ENCODE measurements at places on chromosomes 7 and 10. TPM values are rescaled to one million over a fixed set of nuclear protein-coding genes. Genes with fewer than 3 reads are reported as not detected.

- DNase-seq = no peak
Measured at GRCh38 chr10:61020420-61021158, 76.6 kb upstream of the RHOBTB1 start.

DNA sequence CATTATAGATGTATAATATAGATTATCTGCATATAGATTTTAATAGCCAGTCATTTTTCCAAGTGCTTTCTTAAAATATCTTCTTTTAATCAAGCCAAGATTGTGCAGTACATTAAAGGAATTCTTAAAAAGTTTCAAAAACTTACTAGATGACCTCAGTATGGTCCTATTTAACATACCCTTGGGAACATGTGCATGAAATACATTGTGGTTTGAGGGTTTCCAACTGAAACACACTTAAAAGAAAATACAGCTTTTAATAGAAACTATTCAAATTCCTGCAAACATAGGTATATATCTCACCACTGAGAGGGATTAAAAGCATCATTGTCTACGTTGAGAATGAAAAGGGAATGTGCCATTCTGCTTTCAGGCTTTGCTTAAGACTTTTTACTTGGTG lies 364.9 kb downstream of the SUGCT start:
- no peak for DNase-seq

DNA sequence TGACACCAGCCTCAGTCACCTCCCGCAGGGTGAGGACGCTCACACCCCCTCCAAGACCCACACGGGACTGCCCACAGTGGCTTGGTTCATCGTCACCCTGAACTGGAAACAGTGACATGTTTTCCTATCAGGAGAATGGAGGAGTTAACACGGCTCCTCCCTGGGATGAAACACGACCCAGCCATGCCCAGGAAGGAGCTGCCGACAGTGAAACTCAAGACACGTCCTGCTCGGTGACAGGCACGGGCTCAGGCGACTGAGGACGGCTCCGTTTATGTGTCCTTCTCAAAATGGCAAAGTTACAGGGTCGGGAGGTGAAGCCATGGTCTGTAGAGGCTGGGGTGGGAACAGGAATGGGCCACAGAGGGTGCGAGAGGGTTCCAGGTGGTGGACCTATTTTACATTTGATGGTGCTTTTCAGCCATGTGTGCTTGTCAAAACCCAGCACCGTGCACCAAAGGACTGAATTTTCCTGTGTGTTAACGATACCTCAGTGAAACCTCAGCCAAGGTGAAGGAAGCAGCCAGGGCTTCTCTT lies 272.4 kb downstream of the ADARB2 start:
- DNase-seq = no peak

GRCh38 chr10:76211691-76212090 lies 780.3 kb downstream of the LRMDA start:
- no peak for DNase-seq

DNA sequence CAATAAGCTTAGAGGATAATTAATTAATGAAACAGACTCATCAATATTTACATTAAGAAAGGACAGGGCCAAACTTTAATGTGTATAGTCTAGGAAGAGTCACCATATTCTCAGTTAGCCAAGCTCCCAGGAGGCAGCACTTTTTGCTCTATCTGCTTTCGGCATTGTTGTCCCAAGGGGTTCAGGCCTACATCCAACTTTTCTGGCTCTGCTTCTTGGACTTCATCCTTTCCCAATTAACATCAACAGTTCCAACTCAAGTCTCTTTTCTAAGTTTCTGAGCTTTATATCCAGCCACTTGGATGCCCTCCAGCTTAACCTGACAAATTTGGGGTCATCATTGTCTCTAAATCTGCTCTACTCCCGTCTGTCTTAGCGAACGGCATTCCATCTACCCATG lies 42.8 kb downstream of the GLI3 start:
- no peak for DNase-seq

- DNase-seq = no peak
Measured at GRCh38 chr7:25391961-25392587, 163.8 kb upstream of the NPVF start.

Gene BAIAP2L1
- 2.3 TPM for total RNA-seq

GRCh38 chr10:22588462-22588861 lies 125.9 kb downstream of the PIP4K2A start:
- DNase-seq = no peak

GRCh38 chr10:9096288-9096687 lies 1041.8 kb downstream of the GATA3 start:
- DNase-seq = peak; percentile 55

- no peak for DNase-seq
Measured at GRCh38 chr7:90411510-90411909, 8.2 kb downstream of the CLDN12 start.

Gene FBXO24
- total RNA-seq = 1.4 TPM

Gene ZRANB1
- 9.5 TPM for total RNA-seq

Gene OR2A12
- total RNA-seq = not detected

Gene GTF2IRD1
- total RNA-seq = 1.2 TPM

DNA sequence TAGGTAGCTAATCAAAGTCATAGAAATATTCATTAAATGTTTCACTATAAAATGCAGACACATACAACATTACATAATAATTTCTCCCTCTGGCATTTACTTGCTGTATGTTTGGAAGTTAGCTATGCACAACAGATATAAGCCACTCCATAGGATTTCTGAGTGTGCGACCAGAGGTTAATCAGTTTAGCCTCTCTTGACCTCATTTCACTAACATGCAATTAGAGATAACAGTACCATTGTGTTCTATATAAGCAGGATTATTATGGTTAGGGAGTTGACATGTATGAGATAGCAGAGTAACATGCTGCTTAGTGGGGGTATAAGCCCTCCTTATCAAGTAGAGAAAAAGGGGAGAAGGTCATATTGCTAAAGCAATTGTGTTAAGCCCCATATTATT lies 26.4 kb downstream of the GLUD1 start:
- no peak for DNase-seq

DNA sequence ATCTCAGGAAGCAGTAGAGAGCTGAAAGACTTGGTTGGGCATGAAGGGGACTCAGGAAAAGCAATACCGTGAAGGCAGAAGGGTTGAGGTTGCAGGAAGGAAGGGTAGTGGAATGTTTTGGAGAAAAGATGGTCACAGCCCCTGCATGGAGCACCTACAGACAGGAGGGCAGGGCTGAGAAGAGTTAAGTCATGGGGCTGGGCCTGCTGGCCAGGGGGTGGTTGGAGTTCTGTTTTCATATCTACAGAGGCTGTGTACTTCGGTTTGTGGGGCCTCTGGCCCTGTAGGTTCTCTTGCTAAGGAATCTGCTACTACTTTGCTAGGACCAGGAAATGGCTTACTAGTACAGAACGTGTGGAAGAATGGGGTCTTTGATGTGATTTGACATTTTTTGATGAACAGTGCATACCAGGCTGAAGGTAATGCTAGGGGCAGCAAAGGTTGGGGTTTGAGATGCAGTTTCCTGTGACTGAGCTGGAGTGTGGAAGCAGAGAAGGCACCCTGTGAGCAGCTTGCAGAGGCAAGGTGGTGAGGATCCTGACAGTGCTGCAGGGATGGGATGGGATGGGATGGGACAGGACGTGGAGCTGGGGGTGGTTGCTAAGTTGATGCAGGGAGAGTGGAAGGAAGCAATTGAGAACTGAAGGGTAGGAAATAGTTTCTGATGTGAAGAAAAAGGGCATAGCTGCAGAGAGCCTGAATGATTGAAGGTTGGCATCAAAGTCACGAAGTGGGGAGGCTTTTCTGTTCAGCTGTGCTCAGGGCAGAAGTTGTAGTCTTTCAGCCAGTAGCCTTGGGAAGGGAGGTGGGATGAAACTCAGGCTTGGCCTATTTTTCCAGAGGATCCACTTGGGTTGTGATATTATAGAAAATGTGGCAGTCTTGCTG lies 7.8 kb downstream of the RPS24 start:
- no peak for DNase-seq

GRCh38 chr7:24609570-24609969 lies 36.3 kb downstream of the PALS2 start:
- DNase-seq = no peak

- no peak for DNase-seq
Measured at GRCh38 chr10:7945034-7945433, 109.5 kb upstream of the GATA3 start.

Gene ZPBP
- not detected for total RNA-seq

GRCh38 chr7:135381369-135381768 lies 128.5 kb downstream of the CNOT4 start:
- DNase-seq = no peak

DNA sequence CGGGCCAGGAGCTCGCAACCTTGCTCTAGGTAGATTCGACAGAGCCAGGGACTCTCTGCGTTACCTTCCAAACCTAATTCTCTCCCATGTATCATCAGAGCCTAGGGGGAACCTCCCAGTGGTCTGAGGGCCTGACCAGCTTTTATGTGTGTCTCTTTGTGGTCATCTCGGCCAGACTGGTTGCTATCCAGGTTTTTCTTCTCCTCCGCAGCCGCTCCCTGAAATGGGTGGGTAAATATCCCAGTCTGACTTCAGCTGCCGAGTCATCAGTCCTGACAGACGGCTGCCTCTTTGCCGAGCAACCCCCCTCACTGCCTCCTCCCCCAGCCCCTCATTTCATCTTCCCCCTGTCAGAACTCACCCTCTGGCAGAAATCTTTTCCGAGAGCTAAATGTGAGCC lies 578.1 kb downstream of the LRMDA start:
- DNase-seq = no peak

Gene TCERG1L
- not detected for total RNA-seq

Gene STEAP1B
- total RNA-seq = not detected

Gene ACBD7
- total RNA-seq = 1.6 TPM

DNA sequence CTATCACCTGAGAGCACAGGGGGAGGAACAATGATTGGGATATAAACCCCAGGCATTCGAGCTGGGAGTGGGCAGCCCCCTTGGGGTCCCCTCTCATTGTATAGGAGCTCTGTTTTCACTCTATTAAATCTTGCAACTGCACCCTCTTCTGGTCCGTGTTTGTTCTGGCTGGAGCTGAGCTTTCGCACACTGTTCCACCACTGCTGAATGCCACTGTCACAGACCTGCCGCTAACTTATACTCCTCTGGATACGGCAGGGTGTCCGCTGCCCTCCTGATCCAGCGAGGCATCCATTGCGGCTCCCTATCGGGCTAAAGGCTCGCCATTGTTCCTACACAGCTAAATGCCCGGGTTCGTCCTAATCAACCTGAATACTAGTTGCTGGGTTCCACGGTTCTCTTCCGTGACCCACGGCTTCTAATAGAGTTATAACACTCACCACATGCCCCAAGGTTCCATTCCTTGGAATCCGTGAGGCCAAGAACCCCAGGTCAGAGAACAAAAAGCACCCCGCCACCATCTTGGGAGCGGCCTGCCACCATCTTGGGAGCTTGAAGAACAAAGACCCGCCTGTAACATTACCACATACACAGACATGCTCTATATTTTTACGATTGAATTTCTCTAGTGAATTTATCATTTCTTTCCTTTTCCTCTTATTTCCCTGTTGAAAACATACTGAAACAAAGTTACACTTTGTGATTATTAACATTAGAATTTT lies 9.0 kb downstream of the ZWINT start:
- no peak for DNase-seq

- no peak for DNase-seq
Measured at GRCh38 chr7:110988890-110989501, 101.9 kb upstream of the LRRN3 start.

GRCh38 chr7:79495544-79496272 lies 42.2 kb upstream of the MAGI2 start:
- DNase-seq = no peak

Gene GPC2
- 4.3 TPM for total RNA-seq

- DNase-seq = no peak
Measured at GRCh38 chr7:142152076-142152475, 40.6 kb downstream of the MGAM2 start.

GRCh38 chr10:21084700-21085099 lies 187.6 kb upstream of the NEBL start:
- DNase-seq = no peak

DNA sequence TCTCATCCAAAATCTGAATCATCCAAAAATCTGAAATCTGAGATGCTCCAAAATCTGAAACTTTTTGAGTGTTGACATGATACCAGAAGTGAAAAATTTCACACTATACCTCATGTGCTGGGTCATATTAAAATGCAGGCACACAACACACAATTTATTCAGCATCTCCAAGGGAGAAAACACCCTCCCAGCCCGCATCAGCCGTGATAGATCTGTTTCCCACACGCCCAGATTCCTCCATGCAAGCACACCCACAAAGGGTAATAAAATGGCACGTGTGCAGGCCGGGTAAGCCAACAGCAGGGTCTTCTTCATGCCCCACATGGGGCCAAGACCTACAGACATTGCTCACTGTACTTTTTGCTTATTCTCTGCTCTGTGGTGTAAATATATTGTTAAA lies 173.1 kb upstream of the FERD3L start:
- DNase-seq = no peak

Gene ARL3
- 6.2 TPM for total RNA-seq

GRCh38 chr10:59362144-59362958 lies at the start of gene FAM13C:
Gene FAM13C, minus strand, starts transcription at chr10:59362549. Its CDS starts 89 bp downstream, at chr10:59362460.
- peak; percentile 19 for DNase-seq

GRCh38 chr10:4353964-4354363 lies 472.0 kb upstream of the AKR1E2 start:
- no peak for DNase-seq

DNA sequence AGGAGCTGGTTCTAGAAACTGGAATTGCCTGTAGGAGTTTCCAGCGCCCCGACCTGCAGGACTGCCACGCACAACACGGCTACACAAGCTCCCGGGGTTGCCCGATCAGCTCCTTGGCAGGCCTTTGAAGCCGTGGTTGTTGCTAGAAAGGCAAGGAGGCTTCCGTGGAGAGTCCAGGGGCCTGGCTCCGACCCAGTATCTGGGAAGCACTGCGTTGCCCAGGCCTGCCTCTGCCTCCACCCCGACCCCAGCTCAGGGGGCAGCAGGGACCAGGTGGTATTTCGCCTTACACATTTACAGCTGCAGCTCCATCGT lies 54.4 kb downstream of the PROSER2 start:
- no peak for DNase-seq

DNA sequence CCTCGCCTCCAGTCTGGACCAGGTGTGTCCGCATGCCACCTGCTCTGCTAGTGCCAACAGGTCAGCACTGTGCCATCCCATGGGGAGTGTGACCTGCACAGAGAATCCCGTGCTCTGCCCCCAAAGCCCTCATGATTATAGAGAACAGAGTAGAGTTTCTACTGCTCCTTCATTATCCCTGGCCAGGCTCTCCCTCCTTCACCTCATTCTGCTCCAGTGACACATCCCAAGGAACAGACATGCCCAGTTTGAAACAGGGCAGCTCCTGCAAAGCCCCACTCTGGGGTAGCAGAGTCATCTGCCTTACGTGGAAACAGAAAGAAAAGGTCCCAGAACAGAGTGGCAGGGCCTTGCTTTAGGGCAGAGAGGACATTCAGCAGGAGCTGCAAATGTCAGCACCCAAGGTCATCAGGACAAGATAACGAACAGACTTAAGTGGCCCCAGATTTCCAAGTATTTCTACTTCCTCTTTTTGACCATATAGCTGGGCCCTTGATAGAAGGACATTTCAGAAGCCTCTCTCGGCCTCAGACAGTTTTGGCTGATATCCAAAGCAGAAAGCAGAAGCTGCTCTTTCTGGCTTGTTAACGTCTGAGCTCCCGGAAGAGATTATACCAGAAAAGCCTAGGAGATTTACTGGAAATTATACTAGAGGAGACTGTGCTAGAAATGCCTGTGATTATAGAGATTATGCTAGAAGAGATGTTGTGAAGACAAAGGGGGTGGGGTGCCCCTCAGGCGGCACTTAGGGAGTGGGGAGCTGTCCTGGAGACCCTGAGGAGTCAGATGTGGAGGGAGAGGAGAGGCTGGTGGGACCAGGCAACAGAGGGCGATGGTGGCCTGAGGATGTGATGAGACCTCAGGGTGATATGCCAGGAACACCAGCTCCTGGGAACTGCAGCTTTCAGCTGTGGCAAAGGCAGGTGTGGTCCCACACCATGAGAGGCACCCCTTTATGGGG lies 12.6 kb downstream of the TMEM176B start:
- no peak for DNase-seq

- no peak for DNase-seq
Measured at GRCh38 chr7:141847996-141848395, 6.7 kb upstream of the PRSS37 start.

Gene BMI1
- total RNA-seq = 38.7 TPM
